ENCODE measurements at places on chromosomes 3 and 15. TPM values are rescaled to one million over a fixed set of nuclear protein-coding genes. Genes with fewer than 3 reads are reported as not detected.

DNA sequence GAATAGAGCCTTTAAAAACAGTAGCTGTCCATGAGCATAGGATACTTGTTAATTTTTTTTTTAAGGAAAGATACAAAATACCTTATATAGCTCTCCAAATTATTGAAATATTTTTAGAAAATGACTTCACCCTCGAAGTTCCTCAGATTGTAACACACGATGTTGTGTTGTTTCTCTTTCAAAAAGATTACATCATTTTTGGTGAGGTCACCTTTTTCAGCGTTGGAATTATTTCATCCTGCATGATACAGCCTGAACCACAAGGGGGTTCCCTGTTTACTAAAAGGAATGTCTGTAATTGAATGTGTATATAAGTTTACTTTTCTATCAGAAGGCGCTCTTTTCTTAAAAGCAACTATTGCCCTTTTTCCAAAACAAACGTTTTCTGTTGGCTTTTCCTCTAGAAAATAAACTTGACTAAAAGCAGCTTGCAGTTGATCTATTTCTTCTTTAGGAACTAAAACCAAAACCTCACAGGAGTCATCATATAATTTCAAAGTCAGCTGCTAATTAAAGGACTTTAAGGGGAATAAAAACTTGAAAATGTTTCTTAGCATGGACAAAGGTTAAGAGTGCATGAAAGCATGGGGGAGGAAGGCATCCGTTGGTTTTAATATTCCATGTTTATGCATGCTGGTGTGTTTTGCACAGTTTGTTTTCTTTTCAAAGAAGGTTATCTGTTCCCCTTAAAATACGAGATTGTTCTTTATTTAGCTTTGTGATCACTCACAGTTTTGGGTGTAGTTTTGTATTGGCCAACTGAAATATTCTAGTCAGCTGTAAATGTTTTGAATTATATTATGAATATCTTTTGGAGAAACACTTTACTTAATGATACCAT is 29.4 kb downstream of the LYSMD4 start:
- no peak for DNase-seq
- H3K27ac ChIP-seq = no peak overlapping the region
- no peak overlapping the region for H3K4me3 ChIP-seq
- H3K27me3 ChIP-seq = no peaks in the 10 kb centered on the region
- no peaks in the 10 kb centered on the region for H3K36me3 ChIP-seq

DNA sequence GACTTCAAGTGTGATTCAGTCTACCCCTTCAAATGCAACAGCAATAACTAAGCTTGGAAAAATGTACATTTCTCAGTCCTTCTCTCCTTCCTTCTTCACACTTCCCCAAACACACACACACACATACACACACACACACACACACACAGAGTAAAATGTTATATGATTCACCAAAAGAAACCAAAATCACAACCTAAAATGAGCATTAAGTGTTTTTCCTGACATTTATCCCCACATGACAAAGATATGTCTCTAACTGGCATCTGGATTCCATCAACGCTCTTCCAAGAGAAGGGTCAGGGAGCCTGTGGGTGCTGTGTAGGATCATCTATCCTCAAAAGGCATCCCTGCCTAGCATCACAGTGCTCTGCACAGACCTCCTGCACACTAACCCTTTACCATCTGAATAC is 21.0 kb downstream of the PDZRN3 start:
- no peaks in the 10 kb centered on the region for H3K27me3 ChIP-seq
- H3K27ac ChIP-seq = no peak overlapping the region
- H3K36me3 ChIP-seq = no peaks in the 10 kb centered on the region
- H3K4me3 ChIP-seq = no peak overlapping the region
- H3K4me1 ChIP-seq = no peaks in the 10 kb centered on the region

Gene MGLL
- total RNA-seq = 0.31 TPM

Gene FEM1B
- 34.2 TPM for total RNA-seq

GRCh38 chr15:69991551-69991980 is 106.2 kb downstream of the TLE3 start:
- H3K27me3 ChIP-seq = peaks cover 9% of the 10 kb centered on the region
- no peak for DNase-seq
- H3K27ac ChIP-seq = no peak overlapping the region
- no peaks in the 10 kb centered on the region for H3K4me1 ChIP-seq
- no peak overlapping the region for H3K4me3 ChIP-seq

DNA sequence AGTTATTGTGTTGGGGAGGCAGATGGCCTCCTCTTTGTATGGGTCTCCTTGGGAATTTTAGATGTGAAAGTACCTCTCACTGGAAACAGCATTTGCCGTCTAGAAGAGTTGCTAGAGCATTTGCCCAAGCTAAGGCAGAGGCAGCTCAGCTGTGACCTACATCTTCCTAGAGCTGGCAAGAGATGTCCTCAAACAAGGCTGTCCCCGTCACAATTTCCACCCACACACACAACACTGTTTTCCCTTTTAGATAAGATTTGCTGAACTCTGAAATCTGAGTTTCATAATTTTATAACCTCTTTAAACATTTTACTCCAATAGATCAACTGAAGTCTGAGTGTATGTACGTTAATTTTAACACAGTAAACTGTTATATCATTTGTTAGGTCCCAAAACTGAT is 352.6 kb downstream of the EPHB1 start:
- no peaks in the 10 kb centered on the region for H3K4me1 ChIP-seq
- no peaks in the 10 kb centered on the region for H3K27me3 ChIP-seq
- no peak overlapping the region for H3K4me3 ChIP-seq
- H3K36me3 ChIP-seq = no peaks in the 10 kb centered on the region

GRCh38 chr3:35592589-35593295 is 46.6 kb upstream of the ARPP21 start:
- no peak for DNase-seq
- no peak overlapping the region for H3K4me3 ChIP-seq
- no peak overlapping the region for H3K27ac ChIP-seq
- no peaks in the 10 kb centered on the region for H3K27me3 ChIP-seq
- H3K4me1 ChIP-seq = no peaks in the 10 kb centered on the region

Gene NEK10
- total RNA-seq = 0.36 TPM

Gene SNX22
- 0.38 TPM for total RNA-seq

DNA sequence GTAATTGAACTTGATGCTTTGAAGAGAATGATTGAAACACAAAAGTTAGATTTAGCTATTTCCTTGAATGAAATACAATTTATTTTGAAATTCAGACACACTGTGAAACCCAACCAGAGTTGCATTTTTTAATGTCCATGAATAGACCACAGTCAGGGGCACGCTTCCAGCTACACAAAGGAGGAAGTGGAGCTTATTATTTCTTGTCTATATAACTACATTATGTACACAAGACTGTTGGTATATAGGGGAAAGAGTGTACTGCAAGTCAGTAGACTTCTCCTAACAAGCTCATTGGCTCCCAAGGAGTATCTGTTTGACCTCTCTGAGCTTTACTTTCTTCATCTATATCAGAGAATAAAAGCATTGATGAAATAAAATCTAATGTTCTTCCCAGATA is 326.2 kb downstream of the RYR3 start:
- DNase-seq = no peak
- no peak overlapping the region for H3K27ac ChIP-seq
- H3K4me1 ChIP-seq = no peaks in the 10 kb centered on the region
- no peak overlapping the region for H3K4me3 ChIP-seq

Gene SLC12A8
- 1.00 TPM for total RNA-seq

DNA sequence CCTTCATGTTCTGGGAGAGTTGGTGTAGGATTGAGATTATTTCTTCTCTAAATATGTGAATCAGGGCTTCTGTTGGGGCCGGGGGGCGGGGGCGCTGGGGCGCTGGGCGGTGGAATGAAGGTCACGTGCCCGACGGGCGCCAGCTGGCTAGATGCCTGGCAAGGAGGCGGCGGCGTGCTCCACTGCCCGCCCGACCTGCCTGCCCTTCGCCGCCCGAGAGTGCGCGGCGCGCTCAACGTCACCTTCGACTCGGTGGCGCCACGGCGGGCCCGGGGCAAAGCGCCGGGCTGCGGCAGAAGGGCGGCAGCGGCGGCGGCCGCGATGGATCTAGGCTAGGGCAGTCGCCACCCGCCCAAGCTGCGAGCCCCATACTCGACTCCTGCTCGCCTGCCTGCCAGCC is 47.0 kb upstream of the LHFPL4 start:
- peaks cover 2% of the 10 kb centered on the region for H3K36me3 ChIP-seq
- H3K27ac ChIP-seq = no peak overlapping the region
- peaks cover 2% of the 10 kb centered on the region for H3K4me1 ChIP-seq
- peaks cover 33% of the 10 kb centered on the region for H3K27me3 ChIP-seq
- peak; percentile 18 for DNase-seq

DNA sequence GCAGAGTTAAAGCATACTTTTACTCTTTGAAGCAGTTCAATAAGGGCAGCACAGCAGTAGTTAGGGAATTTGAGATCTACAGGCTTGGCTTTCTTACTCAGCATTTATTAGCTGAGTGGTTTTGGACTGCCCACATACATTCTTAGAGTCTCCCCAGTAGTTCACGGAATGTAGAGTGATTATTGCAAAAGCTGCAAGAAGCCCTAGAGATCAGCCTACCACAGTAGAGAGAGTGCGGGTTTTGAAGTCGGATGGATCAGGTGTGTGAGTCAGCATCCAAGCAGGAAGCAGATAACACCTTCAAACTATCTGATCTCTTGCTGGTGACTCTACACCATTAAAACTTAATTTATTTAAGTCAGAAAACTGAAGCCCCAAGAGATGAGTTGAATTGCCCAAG is 171.9 kb downstream of the SYNPR start:
- peaks cover 2% of the 10 kb centered on the region for H3K27me3 ChIP-seq
- no peak overlapping the region for H3K4me3 ChIP-seq
- DNase-seq = no peak

Measured in activated CD4-positive, alpha-beta memory T cell treated with anti-CD3 and anti-CD28 coated beads for 36 hours (primary cell).